ENCODE measurements at places on chromosomes 5 and 9.

DNA sequence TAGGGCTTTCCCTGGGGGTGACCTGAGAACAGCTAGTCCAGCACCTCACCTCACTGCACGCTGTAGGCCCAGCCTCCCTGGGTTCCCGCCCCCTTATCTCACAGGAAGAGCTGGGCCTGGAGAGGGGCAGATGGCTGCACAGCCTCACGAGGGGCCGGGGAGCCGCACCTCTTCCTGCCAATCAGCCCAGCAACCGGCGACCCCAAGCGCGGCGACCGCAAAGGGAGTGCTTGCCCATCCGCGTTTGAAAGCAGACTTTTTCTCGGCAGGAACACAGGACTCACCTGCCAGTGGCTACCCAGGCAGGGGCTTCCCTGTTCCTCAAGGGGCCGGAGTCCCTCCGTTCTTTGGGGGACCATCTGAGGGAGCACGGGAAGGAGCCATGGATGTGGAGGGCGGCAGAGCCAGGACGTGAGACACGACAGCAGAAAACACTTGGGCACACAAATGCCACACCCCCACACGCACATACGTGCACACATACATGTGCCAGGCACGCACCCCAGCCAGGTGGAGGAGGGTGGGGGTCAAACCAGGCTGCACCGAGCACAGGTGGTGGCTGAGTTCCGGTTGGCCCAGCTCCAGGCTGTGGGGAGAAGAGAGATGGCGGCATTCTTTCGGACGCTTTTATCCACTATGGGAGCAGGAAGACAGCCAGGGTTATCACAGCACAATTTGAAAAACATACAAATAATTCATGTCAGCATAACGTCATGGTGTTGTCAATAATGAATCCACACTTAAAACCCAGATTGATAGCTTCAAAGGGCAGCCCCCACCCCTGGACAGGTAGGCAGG is 11.3 kb downstream of the TMEM250 start:
- DNase-seq = no peak

GRCh38 chr9:75589497-75589896 is 301.0 kb upstream of the PCSK5 start:
- DNase-seq = no peak

- DNase-seq = no peak
These were observed 188.7 kb downstream of the EBF1 start for GRCh38 chr5:158910782-158911692.

DNA sequence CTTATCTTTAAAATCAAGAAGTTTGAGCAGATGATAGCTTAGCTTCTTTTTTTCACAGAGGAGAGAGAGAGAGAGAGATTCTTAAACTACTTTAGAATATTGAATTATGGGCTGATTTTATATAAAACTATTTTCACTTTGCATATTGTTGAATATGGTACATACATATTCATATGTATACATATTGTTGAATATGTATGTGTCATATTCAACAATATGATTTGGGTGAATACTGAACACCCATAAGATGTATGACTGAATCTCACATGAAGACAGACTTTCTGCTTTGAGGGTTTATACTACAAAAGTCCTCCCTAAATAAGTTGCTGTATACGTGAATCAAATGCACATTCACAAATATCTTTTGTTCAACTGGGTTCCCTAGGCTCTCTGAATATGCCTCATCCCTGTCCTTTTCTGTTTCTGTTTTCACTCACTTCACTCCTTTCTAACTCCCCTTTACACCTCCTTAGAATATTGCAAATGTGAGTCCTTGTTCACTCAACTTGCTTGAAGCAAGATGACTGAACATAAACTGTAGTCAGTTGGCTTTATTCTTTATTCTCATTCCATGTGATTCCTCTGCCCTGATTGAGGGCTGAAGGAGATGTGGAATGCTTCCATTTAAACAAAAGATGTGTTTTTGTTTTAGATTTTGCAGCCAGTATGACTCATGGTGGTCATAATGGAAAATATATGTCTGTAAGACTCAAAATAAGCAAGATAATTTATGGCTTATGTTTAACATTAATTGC is 225.4 kb upstream of the DAB2 start:
- DNase-seq = no peak

DNA sequence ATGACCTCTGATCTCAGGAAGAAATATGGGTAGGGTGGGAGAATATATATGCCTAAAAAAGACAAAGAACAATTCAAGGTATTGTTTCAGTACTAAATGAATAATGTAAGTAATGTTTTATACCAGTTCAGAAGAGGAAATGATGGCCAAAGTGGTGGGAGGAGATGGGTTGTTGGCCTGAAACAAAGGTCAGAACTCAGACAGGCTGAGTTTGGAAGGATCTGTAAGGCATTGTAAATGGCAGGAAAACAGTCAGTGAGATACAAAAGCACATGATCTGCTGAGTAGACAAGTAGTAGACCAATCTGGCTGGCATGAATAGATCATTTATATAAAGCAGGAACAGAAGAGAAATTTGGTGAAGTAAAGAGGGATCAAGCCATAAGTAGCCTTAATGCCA is 175.8 kb upstream of the PLCXD3 start:
- DNase-seq = no peak

DNA sequence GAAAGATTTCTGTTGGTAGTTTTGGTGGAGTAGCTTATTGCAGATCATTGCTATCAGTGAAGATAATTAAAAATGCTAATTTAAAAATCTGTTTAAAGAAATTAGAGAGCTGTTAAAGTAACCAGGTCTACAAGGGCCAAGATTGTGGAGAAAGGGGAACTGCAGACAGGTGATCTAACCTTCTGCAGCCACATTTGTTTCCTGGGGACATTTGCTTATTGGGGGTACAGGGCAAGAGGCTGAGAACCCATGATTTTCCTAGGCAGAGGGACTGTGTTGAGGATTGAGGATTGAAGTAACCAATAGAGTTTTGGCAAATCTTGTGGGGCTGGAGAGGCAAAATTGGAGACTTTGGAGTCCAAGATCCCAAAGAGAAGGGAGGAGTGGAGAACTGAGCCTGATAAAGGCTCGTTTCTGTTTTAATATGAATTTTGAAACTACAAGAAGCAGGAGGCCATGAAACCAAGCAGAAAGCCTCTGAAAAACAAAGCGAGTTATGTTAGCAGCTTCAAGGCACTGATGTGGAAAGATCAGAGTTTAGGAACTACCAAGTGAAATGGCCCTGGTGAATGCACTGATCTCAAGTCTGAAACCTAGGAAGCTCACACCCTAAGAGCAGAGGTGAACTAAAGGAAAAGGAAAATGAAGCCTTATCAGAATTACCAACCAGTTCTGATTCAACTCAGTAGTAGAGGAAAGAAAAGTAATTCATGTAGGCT is 219.8 kb upstream of the C9orf72 start:
- DNase-seq = no peak

GRCh38 chr5:130090569-130091270 is 186.5 kb downstream of the CHSY3 start:
- DNase-seq = no peak

- no peak for DNase-seq
These were observed 101.3 kb downstream of the FBXL7 start for GRCh38 chr5:15601274-15601673.

DNA sequence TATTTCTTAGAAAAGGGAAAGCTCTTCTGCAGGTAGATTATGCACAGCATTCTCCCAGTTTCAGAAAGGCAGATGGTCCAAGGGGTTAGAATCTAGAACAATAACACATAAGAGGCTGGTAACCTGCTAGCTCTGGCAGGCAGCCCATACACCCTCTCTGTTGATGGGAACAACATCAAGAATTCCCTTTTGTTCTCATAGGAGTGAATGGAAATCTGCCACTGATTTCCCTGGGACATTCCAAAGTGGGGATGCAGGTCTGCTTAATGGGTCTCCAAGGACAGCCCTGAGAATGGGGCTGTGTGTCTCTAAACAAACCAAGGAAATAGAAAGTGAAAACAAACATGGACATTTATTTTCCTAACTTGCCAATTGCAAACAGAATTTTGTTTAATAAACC is 456.8 kb downstream of the EBF1 start:
- DNase-seq = peak; percentile 91

- no peak for DNase-seq
These were observed 35.0 kb upstream of the ANKH start for GRCh38 chr5:14906628-14907027.

DNA sequence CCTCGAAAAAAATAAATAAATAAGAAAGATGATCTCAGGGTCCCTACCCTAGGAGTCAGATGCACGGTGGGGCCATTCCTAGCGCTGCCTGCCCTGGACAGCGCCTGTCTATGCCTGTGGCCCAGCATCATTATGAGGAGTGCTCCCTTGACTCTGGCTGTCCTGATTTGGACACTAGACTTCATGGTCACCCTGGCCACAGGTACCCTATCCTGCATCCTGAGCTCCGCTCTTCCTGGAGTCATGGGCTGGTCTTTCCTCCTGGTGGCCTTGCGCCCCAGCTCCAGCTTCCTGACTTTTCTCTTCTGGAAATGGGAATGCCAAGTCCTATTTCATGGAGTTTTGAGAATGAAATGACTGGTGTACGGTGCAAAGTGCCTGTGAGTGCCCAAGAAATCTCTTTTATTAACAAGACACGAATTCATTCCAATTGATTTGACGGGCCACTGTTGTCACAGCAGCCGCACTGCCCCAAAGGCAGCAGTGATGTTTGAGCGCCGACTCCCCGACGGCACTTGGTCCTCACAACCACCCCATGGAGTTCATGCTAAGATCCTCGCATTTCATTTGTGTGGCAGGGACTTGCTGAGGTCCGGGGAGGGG is 564 bp upstream of the AIF1L start:
- peak; percentile 27 for DNase-seq

GRCh38 chr9:12538842-12539579 is 154.2 kb upstream of the TYRP1 start:
- DNase-seq = no peak

- no peak for DNase-seq
These were observed 174.3 kb upstream of the GRIN3A start for GRCh38 chr9:101912698-101913097.

DNA sequence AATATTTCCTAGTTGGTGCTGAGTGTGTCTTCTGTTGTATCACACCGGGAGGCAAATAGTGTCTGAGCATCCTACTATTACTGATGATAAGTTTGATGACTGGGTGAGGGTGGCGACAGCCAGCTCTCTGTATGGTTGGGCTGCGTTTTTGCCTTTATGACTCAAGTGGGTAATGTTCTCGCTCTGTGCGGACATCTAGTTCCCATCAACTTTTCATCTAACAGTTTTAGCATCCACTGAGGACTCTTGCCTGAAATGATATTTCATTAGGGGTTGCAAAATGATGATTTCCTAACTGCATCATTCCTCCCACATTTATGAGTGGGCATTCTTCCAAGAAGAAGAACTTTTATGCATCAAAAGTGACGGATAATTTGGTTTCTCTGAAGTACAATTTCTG is 26.5 kb downstream of the HMCN2 start:
- DNase-seq = no peak

GRCh38 chr9:96495341-96495740 is 45.4 kb downstream of the HABP4 start:
- DNase-seq = no peak

DNA sequence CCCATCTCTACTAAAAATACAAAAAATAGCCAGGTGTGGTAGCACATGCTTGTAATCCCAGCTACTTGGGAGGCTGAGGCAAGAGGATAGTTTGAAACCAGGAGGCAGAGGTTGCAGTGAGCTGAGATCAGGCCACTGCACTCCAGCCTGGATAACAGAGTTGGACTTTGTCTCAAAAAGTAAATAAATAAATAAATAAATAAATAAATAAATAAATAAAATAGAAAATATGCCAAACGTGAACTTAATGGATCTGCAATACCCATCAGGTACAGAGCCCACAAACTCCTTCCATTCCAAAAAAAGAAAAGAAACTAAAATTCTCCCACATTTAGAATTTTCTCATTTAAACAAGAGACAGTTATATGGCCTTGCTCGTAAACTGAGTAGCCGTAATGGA is 702.7 kb downstream of the CDH18 start:
- DNase-seq = no peak

DNA sequence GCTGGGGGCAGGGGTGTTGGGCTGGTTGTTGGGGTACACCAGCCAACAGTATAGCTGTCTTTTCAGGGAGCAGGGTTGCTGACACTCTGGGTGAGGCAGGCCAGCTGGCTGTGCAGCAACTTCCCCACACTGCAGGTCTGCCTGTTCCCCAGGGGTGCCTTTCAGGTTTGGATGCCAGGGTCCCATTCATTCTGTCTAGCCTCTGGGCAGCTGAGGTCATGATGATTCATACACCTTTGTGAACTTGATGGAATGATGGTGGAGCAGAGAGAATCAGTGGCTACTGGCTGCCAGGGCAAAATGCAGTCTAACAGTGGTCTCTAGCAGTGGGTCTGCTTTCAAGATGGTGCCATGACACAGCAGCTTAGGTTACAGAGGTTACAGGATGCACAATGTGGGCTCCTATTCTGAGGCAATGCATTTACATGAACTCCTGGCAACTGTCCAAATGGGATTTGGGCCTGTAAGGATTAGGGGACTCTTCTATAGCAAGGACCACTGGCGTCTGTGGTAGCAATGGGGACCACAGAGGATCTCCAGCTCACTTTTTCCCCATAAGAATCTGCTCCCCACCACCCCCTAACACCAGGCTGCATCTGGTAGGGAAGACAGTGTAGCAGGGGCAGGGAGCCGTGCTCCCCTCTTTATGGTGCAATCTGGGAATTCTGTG is 103.7 kb downstream of the FEM1C start:
- DNase-seq = no peak

DNA sequence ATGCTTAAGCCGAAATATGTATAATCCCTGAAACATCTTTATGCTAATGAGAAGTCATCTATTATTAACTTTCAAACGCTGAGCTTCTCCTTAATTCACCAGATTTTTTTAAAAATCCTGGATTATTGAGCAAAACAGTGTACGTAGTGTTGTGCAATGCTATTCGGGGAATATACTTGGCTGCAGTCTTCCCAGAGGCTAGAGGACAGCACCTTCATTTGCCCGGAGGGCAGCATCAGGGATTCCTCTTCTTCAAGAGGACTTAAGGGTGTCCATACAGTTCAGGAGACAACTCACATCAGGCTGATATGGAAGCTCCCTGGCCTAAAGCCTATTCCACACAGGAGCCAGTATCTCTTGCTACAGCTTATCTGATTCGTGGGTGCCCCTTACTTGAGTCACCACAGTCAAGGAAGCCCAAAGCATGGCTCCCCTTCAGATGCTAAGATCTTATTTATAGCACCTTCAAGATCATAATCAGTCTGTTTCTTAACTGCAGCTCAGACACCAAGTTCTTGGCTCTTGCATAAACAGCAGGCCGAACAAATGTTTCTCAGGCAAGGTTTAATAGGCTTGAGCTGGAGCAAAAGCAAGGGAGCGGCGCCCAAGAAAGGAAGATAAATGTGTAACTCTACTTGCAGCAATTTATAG is 29.4 kb downstream of the NUTM2F start:
- DNase-seq = no peak

- DNase-seq = no peak
These were observed 11.0 kb downstream of the PRXL2C start for GRCh38 chr9:96644137-96644536.
